Mucosa of gallbladder (tissue), 1 donor: ENCODE measurements at places on chromosomes 5 and 9. TPM values are rescaled to one million over a fixed set of nuclear protein-coding genes. Genes with fewer than 3 reads are reported as not detected.

The KCNMB1 gene
- total RNA-seq: 20.9 TPM

The ADAMTS16 gene
- 0.78 TPM for total RNA-seq

The OR2V2 gene
- not detected for total RNA-seq

- DNase-seq: no peak
Observed at GRCh38 chr5:10257870-10258269, 7.8 kb downstream of the CCT5 start.

- no peak for DNase-seq
Observed at GRCh38 chr5:107459605-107460004, 211.1 kb downstream of the EFNA5 start.
